ENCODE measurements at places on chromosomes 4 and X.

GRCh38 chr4:17189401-17189720 is 290.9 kb upstream of the LDB2 start:
- peak; percentile 76 for DNase-seq

GRCh38 chr4:167230744-167231143 is 3.5 kb downstream of the SPOCK3 start:
- DNase-seq = no peak

GRCh38 chr4:13285336-13285735 is 198.8 kb downstream of the RAB28 start:
- DNase-seq = no peak

GRCh38 chr4:147760695-147761094 is 28.8 kb downstream of the ARHGAP10 start:
- DNase-seq = peak; percentile 26

- no peak for DNase-seq
These were observed at the start of gene ADGRL3 for GRCh38 chr4:61200187-61200915. ADGRL3 (plus strand) TSS chr4:61200326.
